Colonic mucosa (tissue), 4 donors: ENCODE measurements at places on chromosomes 6 and 20. TPM values are rescaled to one million over a fixed set of nuclear protein-coding genes. Genes with fewer than 3 reads are reported as not detected.

The CTSZ gene
- 303 TPM for total RNA-seq

DNA sequence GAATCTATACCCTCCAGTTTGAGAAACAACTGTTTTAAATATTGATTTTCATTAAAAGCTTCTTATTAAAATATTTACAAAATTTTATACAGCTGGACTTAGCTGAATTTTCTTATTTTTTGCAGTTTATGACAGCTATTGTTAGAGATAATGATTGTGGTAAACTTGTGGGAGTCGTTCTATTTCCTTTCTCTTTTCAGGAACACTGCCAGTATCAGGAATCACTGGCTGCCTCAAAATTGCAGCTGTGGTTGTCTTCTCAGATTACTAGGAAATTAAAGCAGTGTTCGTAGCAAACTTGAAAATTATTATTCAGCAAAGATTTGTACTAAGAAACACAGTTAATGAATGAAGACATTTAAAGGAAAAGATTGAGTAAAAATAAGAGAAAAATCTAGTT lies 311.0 kb downstream of the CENPW start:
- no peak overlapping the region for H3K4me3 ChIP-seq
- DNase-seq = no peak
- H3K27ac ChIP-seq = no peak overlapping the region
- H3K36me3 ChIP-seq = no peaks in the 10 kb centered on the region

The PLA2G7 gene
- 1.2 TPM for total RNA-seq

The CALHM6 gene
- total RNA-seq = 1.5 TPM

GRCh38 chr20:54345301-54345724 lies 130.1 kb upstream of the DOK5 start:
- H3K36me3 ChIP-seq = no peaks in the 10 kb centered on the region
- H3K27ac ChIP-seq = no peak overlapping the region
- no peaks in the 10 kb centered on the region for H3K27me3 ChIP-seq
- peaks cover 5% of the 10 kb centered on the region for H3K4me1 ChIP-seq
- no peak for DNase-seq
- no peak overlapping the region for H3K4me3 ChIP-seq

The FAM217A gene
- not detected for total RNA-seq

DNA sequence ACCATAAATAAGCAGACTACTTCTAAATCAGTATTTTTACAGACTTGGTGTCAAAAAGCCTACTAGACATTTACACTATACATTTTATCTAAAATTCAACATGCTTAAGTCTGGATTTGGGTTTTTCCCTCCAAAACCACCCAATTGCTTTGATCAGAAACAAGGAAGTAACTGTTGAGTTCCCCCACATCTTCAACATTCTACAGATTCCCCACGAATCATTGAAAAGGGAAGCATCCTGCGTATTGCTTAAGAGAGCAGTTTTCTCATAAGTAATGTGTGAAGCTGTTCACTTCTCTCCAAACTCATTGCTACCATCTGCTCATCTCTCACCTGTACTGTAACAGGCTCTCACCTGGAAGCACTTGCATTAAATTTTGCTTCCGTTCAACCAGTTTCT lies 36.4 kb upstream of the RNF144B start:
- no peak for DNase-seq
- no peaks in the 10 kb centered on the region for H3K36me3 ChIP-seq
- no peaks in the 10 kb centered on the region for H3K27me3 ChIP-seq

The PRRT1 gene
- 0.72 TPM for total RNA-seq

- no peaks in the 10 kb centered on the region for H3K27me3 ChIP-seq
- H3K36me3 ChIP-seq = no peaks in the 10 kb centered on the region
- H3K27ac ChIP-seq = no peak overlapping the region
- H3K4me3 ChIP-seq = no peak overlapping the region
- DNase-seq = no peak
- H3K4me1 ChIP-seq = no peaks in the 10 kb centered on the region
Measured at GRCh38 chr6:167208819-167209576, 51.2 kb upstream of the GPR31 start.

The ZNF831 gene
- total RNA-seq = 0.27 TPM

- H3K36me3 ChIP-seq = no peaks in the 10 kb centered on the region
- H3K27ac ChIP-seq = no peak overlapping the region
- no peak for DNase-seq
- H3K27me3 ChIP-seq = no peaks in the 10 kb centered on the region
Measured at GRCh38 chr6:121880831-121881230, 445.4 kb downstream of the GJA1 start.

- no peaks in the 10 kb centered on the region for H3K4me1 ChIP-seq
- peak overlapping the region; percentile 45 for H3K27ac ChIP-seq
- no peak overlapping the region for H3K4me3 ChIP-seq
- no peaks in the 10 kb centered on the region for H3K27me3 ChIP-seq
Measured at GRCh38 chr6:112289038-112289566, 34.7 kb upstream of the LAMA4 start.

DNA sequence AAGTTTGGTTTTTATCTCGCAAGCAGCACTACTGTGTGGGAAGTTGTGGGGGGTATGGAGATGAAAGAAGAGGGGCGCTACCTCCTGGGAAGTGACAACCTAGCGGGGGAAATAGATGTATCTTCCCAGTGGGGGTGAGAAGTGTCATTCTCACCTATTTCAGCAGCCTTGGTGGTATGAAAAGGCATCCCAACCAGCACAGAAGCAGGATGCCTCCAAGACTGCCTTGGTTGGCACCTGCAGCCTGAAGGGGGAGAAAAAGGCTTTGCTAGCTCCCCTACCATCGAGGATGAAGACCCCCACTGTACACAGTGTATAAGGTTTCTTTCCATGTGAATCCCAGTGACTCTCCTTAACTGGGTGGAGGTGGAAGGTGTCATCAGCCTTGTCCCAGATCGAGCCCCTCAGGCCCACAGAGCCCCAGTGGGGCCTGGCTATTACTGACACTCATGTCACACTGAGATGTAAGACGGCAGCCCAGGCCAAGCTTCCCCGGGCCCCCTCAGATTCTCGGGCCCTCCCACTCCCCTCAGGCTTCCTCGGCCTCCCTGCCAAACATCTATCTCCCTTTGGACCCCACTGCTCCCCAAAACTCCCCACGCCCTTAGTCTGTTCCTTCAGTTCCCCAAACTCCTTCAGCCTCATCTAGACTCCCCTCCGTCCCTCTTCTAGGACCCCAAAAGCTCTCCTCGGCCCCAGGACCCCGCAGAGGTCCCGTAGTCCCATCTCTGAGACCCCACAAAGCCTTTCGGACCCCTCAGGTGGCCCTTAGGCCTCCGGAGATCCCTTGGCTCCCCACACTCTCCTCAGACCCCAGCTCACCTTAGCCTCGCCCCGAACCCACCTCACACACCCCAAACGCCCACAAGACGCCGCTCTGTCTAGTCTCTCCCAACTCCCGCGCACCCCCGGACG lies 688 bp downstream of the COMMD7 start:
- H3K27ac ChIP-seq = peak overlapping the region; percentile 66
- peak; percentile 19 for DNase-seq
- no peaks in the 10 kb centered on the region for H3K36me3 ChIP-seq
- peak overlapping the region; percentile 80 for H3K4me3 ChIP-seq
- no peaks in the 10 kb centered on the region for H3K27me3 ChIP-seq
- H3K4me1 ChIP-seq = no peaks in the 10 kb centered on the region

- H3K27ac ChIP-seq = no peak overlapping the region
- no peaks in the 10 kb centered on the region for H3K4me1 ChIP-seq
- H3K36me3 ChIP-seq = no peaks in the 10 kb centered on the region
- H3K4me3 ChIP-seq = no peak overlapping the region
- no peaks in the 10 kb centered on the region for H3K27me3 ChIP-seq
Measured at GRCh38 chr20:23870461-23870860, 9.1 kb downstream of the CST5 start.

The RNF144B gene
- 4.4 TPM for total RNA-seq

The HLA-F gene
- 201 TPM for total RNA-seq

DNA sequence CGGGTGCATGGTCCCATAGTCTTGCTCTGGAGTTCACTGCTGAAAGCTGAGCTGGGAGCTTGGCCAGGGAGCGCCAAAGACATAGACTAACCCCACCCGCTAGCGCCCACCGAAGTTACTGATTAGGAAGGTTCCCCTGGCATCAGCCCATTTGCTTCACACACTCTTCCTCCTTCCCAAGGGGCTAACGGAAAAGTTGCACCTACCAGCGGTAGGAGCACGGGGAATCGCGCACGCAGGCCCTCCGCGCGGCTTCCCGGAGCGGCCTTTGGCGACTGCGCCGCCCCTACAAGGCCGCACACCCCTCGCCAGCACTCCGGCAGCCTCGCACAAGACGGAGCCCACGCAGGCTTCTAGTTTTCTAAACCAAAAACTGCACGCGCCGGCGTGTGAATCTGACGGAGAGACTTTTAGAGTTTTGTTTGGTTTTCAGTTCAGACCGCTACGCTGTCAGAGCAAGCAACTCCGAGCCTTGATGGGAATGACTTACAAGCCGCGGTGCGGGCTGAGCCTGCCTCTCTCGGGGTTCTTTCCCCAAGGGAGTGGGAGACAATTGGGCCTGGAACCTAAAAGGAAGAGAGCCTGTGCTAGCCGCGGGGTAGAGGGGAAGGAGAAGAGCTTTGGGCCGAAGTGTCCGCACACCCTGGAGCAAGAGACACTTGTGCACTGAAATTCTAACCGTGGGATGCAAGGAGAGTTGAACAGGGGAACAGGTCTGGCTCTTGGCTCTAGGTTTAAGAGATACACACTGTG lies 891 bp upstream of the POU3F2 start:
- peak overlapping the region; percentile 39 for H3K4me3 ChIP-seq
- H3K4me1 ChIP-seq = peaks cover 12% of the 10 kb centered on the region
- H3K36me3 ChIP-seq = no peaks in the 10 kb centered on the region
- H3K27ac ChIP-seq = no peak overlapping the region

DNA sequence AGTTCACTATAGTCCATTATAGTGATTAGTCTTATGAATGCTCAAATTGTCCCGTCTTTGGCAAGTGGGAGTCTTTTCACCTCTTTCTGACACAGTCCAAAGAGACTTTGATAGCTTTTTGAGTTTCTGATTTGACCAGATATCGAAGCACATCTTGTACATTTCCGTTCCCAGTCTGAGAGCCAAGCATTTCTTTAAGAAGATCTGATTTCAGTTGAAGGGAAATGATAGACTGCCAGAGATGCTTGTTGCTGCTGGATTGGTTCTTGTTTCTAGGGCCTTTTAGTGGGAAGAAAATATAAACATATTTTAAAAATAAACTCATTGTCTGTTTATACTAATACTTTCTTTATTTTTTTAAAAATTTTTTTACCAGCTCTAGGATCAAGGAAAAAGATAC lies 54.1 kb upstream of the IER3 start:
- no peaks in the 10 kb centered on the region for H3K4me1 ChIP-seq
- no peak for DNase-seq
- no peak overlapping the region for H3K27ac ChIP-seq
- no peaks in the 10 kb centered on the region for H3K36me3 ChIP-seq
- no peaks in the 10 kb centered on the region for H3K27me3 ChIP-seq
- H3K4me3 ChIP-seq = no peak overlapping the region

- no peak overlapping the region for H3K27ac ChIP-seq
- no peak for DNase-seq
- H3K36me3 ChIP-seq = no peaks in the 10 kb centered on the region
- no peaks in the 10 kb centered on the region for H3K27me3 ChIP-seq
Measured at GRCh38 chr20:35823937-35824336, 52.1 kb downstream of the PHF20 start.

DNA sequence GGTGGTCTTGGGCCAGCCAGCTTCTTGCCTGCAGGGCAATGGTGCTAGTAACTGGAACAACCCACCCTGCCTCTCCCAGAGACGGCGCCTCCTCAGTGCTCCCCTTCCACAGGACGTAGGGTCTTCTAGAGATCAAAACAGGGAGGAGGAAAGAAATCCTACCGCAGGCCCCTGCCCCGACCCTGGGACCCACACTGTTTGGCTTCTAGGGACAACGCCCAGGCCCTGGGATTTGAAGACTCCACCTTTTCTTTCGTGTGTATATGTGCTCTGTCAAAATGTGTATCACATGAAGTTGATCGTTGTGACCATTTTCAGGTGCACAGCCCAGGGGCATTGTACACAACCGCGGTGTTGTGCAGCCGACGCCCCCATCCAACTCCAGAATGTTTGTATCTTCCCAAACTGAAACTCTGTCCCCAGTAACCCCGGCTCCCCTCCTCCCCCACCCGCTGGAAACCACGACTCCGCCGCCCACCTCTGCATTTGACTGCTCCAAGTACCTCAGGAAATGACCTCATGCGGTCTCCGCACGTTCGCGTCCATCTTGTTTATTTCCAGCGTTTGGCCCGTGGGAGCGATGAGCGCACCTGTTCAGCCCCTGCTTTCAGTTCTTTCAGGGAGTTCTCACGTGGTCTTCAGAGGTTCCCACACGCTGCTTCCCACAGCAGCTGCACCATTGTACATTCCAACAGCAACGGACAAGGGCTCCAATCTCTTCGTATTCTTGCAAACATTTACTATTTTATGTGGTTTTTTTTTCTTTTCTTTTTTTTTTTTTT lies 3.4 kb upstream of the BHLHE23 start:
- H3K27me3 ChIP-seq = peaks cover 69% of the 10 kb centered on the region
- H3K27ac ChIP-seq = no peak overlapping the region
- H3K4me3 ChIP-seq = no peak overlapping the region
- no peaks in the 10 kb centered on the region for H3K36me3 ChIP-seq
- DNase-seq = peak; percentile 23

- no peaks in the 10 kb centered on the region for H3K4me1 ChIP-seq
- H3K36me3 ChIP-seq = no peaks in the 10 kb centered on the region
- no peaks in the 10 kb centered on the region for H3K27me3 ChIP-seq
Measured at GRCh38 chr20:23132293-23132929, 46.3 kb upstream of the CD93 start.

- peak; percentile 92 for DNase-seq
- H3K27me3 ChIP-seq = no peaks in the 10 kb centered on the region
- H3K27ac ChIP-seq = peak within 1 kb of the TSS; percentile 50
- no peaks in the 10 kb centered on the region for H3K36me3 ChIP-seq
- peak within 1 kb of the TSS; percentile 28 for H3K4me3 ChIP-seq
- no peaks in the 10 kb centered on the region for H3K4me1 ChIP-seq
Measured at GRCh38 chr20:35171753-35172433, at the start of gene PROCR. PROCR (plus strand) TSS chr20:35172072; CDS start chr20:35172155, 83 bp downstream.

DNA sequence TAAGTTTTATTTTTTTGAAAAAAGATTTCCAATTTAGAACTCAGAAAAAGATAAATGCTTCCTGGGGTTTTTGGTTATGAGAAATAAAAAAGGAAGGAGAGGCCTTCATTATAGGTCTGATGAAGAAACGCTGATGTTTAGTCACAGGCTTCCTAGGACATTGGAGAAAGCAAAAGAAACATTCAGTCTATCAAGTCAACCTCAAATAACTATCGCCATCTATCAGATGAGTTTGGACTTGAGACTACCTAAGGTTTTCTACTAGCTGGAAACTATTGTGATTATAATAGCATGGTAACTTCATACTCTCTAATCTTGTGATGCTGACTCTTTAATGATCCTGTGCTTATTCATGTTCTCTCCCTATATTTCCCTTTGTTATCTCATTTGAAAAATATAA lies 171.3 kb downstream of the TPBG start:
- H3K4me1 ChIP-seq = no peaks in the 10 kb centered on the region
- H3K4me3 ChIP-seq = no peak overlapping the region
- no peak for DNase-seq
- no peak overlapping the region for H3K27ac ChIP-seq
